ENCODE measurements at places on chromosomes 5 and 9.
A peak's percentile ranks its signal among the peaks of the same experiment; 100 is the strongest.

- no peak for DNase-seq
Observed at GRCh38 chr5:172356047-172356446, 72.5 kb upstream of the UBTD2 start.

GRCh38 chr5:128627939-128628338 is 89.9 kb upstream of the FBN2 start:
- no peak for DNase-seq

GRCh38 chr5:96868603-96869371 is 7.5 kb upstream of the ERAP2 start:
- no peak for DNase-seq

- DNase-seq: no peak
Observed at GRCh38 chr9:22170556-22170955, 161.5 kb upstream of the CDKN2B start.

- DNase-seq: no peak
Observed at GRCh38 chr5:147404706-147405105, 105.2 kb downstream of the DPYSL3 start.

DNA sequence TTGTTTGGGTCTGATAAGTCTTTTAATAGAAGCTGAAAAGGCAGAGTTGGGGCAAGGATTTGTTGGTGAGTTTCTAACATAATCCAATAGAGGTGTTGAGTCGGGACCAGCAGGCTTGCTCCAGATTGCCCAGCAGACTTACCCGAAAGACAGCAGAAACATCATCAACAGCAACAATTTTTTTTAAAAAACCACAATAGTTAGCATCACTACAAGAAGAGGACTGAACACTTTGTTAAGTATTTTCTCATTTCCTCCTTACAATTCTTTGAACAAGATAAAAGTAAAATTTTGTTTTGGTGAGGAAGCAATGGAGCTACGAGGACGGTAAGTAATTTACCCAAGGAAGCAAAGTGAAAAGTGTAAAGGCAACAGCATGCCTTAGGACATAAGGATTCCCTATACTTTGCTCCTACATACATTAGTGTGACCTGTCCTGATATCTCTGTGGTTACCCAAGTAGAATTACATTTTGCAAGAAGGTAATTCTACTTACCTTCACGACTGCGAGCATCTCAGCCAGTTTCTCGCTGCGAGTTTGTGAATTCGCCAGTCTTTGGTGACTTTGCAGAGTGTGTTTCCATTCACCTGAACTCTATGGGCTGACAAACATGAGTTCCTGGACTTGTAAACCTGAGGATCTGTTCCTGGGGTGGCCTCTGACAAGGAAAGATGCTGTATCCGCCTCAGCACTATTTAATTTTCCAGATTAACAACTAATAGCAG is 13.2 kb downstream of the ITK start:
- no peak for DNase-seq

DNA sequence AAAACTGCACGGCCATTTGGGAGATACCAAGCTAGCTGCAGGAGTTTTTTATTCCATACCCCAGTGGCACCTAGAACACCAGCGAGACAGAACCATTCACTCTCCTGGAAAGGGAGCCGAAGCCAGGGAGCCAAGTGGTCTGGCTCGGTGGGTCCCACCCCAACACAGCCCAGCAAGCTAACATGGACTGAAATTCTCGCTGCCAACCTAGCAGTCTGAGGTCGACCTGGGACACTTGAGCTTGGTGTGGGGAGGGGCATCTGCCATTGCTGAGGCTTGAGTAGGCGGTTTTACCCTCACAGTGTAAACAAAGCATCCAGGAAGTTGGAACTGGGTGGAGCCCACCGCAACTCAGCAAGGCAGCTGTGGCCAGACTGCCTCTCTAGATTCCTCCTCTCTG is 108.9 kb upstream of the CHD1 start:
- no peak for DNase-seq

- DNase-seq: no peak
Observed at GRCh38 chr5:71817891-71818290, 98.8 kb downstream of the CARTPT start.

- DNase-seq: no peak
Observed at GRCh38 chr5:9194509-9194908, 351.4 kb downstream of the SEMA5A start.

- DNase-seq: no peak
Observed at GRCh38 chr5:98902733-98903132, 26.1 kb downstream of the CHD1 start.

DNA sequence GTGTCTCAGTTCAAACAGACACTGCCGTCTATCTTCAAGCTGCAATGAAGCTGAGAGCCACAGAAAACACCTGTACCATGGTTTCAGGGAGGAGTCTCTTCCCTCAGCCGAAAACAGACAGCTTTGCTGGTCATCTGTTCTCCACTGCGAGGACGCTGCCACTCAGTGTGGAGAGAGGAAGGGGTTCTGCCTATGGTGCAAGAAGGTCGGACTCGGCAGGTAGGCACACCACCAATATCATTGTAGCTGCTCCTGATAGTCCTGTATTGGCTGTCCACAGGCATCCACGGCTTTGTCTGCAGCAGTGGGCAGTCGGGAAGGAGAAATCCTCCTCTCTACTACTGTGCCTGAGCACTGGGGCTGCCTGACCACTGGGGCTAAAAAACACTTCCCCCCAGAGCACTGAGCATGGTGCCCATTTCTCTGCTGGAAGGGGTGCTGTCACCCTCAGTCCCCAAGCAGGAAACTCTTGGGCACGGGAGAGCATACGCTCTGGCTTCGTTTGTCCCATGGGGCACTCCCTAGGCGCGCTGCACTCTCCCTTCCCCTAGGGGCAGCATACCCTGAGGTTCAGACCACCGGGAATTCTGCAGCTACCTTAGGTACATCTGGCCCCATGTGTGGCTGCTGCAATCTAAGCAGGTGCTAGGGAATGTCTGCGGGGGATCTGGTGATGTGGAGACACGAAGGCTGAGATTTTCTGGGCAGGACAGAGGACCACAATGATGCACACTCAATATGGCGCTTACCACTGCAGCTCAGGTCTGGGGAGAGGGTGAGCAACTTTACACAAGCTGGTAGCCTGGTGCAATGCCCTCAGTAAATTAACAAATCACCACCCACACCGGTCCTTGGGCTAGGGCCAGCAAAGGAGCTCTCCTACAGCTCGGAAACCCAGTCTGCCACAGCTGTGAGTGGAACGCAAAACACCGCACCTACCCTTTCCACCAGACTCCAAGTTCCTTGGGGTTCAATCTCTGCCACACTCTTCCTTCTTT is 880.9 kb upstream of the SEMA6A start:
- no peak for DNase-seq

DNA sequence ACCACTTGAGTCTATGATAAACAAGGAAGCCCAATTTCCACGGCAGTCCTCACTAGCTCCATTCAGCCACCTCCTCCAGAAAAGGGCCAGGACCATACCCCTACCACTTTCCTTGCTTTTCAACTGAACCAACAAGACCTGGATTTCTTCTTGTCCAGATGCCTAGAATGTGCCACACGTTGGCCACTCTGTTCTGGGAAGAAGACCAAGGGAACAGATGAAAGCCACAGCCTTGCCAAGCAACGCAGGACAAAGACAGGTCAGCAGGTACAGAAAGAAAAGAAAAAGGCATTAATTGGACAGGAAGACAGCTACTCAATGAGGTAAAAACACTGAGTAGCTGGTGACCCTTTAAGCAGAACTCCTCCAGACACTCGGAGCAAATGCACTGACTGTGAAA is 2.2 kb downstream of the CCNJL start:
- no peak for DNase-seq

GRCh38 chr5:43412644-43413043 is 453 bp upstream of the CCL28 start:
- no peak for DNase-seq

DNA sequence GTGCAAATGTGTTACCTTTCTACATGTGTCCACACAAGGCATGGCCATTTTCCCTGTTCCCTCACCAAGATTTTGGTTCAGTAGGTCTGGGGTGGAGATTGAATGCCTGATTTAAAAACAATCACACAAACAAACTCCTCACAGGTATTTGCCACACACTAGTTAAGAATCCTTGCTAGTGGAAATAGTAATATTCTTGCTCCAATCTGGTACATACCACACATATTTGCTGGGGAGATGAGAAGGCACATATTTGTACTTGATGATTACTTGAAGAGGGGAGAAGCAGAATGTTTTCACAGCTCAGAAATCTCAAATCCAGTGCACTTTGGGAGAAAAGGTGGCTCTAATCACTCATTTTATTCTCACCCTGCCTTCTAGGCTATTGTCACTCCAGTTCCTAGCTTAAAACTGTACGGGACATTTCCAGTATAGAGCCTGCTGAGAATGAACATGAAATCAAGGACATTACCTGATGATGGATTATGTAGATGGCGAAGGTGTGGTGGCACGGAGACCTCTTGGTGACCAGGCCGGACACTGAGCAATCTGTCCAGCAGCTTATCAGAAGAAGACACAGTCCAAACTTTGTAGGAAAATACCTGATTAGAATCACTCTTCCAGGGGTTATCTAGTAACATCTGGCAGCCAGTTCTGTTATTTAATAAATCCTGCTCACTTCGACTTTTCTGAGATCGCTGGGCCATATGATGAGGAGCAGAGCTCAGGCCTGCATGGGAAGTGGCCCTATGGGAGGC is 116.1 kb upstream of the IL6ST start:
- no peak for DNase-seq

- peak; percentile 85 for DNase-seq
Observed at GRCh38 chr5:67639313-67639712, 442.7 kb upstream of the CD180 start.

DNA sequence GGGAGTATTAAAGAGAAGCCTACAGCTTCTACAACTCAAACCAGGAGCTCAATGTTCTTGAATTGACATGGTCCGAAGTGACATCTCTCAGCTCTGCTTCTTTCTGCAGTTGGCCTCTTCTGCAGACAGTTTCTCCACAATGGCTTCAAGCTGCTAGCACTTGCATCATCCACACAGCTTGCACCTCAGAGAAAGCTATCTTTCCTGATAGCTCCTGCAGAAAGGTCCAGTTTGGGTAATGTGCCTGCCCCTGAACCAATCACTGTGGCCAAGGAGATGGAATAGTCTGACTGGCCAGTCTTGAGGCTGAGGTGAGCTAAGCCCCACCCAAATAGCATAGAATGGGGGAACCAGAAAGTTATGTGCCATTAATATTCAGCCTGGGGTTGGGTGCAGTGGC is 95.8 kb upstream of the ABCA1 start:
- no peak for DNase-seq

DNA sequence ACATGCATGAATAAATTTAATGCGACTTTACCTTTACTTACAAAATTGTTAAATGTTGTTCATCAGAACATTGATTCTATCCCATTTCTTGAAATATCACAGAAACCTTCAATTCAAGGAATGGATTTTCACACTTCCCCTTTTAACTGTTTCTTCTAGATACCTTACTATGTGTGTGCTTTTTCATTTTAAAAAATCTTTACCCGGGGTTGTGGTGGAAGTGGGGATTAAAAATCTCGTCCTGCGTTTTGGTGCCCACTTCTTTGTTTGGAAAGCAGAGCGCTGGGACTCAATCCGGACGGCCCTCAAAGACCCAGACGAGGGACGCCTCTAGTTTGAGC is 5.8 kb upstream of the MEF2C start:
- no peak for DNase-seq

DNA sequence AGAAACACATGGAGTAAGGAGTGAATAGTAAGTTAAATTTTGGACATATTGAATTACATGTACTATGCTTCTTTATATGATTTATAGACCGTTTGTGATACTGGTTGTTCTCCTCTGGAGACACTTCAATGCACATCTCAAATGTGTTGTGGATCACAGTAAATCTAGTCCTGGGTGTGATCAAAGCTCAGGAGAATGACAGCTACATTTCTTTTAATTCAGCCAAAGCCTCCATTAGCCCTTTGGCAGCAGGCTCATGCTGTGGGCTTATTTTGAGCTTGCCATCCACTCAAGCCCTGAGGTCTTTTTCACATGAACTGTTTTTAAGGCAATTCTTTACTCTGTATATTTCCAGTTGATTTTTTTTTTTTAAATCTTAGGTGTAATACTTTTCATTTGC is 34.6 kb upstream of the ACTBL2 start:
- no peak for DNase-seq

GRCh38 chr5:146731909-146732659 is 146.5 kb downstream of the PPP2R2B start:
- no peak for DNase-seq

GRCh38 chr5:175478384-175479124 is at the start of gene SFXN1:
Gene SFXN1 (plus strand): TSS chr5:175478560. CDS start chr5:175492104, 13,544 bp downstream.
- DNase-seq: peak; percentile 84

DNA sequence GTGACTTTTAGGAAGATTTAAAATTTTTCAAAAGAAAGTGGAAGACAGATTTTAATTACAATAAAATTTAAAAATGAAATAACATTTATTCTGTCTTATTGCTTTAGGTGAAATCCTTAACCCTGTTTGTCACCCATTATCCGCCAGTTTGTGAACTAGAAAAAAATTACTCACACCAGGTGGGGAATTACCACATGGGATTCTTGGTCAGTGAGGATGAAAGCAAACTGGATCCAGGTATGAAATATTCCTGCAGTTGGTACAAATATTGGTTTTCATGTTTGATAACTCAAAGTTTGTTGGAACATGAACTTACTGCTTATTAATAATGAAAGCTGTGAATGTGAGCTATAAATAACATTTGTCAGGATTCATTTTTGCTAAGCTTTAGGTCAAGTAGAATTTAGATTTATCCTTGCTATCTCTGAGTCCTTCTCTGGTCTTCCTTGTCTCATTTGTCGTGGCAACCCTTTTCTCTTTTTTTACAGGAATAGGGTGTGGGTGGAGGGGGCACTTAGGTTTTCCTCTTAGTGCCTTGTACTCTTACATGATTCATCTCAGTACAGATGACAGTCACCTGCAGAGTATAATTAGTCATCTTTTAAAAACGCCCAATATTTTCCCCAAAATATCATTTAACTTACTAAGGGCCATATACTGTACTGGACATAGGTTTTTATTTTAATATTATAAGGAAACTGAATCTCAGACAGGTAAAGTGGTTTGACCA is 95.3 kb upstream of the RASGRF2 start:
- no peak for DNase-seq

- DNase-seq: no peak
Observed at GRCh38 chr9:78028926-78029325, 2.7 kb downstream of the GNAQ start.

- DNase-seq: no peak
Observed at GRCh38 chr9:29822458-29822857, 2249.2 kb upstream of the C9orf72 start.

- no peak for DNase-seq
Observed at GRCh38 chr5:129341306-129341705, 118.8 kb upstream of the ADAMTS19 start.

All from sciatic nerve (tissue), 2 donors.